Umbilical cord (tissue), 2 donors: ENCODE measurements at places on chromosomes 1 and 21.

DNA sequence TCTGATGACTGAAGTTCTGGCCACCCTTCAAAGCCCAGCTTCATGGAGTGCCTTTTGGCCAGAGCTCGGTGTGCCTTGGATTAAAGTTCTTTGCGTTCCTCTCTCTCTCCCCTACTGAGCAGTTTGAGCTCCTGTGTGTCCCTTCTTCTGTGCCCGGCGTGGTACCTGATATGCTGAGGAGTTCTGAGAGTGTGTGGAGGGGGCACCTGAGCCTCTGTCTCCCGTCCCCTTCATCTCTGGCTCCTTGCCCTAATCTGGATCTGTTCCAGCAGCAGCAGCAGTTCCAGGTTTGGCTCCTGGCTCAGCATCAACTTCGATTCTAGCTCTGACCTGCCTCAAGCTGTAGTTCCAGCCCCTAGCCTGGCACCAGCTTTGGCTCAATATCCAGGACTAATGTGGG is 25.1 kb upstream of the MYCL start:
- no peak for DNase-seq

GRCh38 chr1:118949315-118949714 is 38.8 kb downstream of the TBX15 start:
- no peak for DNase-seq

GRCh38 chr1:170927955-170928840 is 7.1 kb upstream of the MROH9 start:
- no peak for DNase-seq

GRCh38 chr1:239819096-239819495 is 272.6 kb upstream of the FMN2 start:
- no peak for DNase-seq

DNA sequence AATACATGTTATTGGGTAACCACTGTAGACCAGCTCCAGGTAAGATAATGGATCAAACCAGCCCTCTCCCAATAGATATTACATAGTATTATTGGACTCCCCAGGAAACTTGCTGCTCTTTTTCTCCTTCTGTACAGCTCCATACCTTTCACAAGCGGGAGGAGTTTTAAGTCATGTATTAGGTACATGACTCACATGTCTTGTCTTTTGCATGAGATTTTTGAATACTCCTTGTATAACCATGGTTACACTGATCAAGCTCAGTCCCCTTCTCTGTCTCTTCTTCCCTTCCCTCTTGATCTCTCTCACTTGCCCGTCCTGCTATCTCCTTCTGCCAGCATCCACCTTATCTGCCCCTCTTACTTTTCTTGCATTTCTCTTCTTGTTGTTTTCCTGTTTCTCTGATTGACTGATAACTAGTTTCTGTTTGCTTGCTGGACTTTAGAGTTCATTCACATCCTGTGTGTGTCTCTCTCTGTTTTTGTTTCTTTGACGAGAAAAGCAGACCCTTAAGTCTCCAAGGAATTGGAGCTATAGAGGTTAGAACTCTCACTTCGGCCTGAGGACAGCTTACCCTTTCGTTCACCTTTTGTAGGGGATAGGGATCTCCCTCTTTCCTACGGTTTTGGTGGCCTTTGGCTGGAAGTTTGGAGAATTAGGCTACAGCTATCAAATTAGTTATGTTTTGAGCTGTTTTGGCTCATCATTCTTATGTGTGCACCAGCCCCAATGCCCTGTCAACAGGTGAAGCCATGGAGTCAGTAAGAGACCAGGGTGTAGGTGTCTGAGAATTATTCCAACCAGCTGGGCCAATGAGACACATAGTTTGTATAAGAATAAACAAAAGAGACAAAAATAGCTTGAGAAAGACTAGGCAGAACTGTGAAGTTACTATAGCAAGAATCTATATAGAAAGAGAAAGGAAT is 49.0 kb upstream of the ASB17 start:
- no peak for DNase-seq

DNA sequence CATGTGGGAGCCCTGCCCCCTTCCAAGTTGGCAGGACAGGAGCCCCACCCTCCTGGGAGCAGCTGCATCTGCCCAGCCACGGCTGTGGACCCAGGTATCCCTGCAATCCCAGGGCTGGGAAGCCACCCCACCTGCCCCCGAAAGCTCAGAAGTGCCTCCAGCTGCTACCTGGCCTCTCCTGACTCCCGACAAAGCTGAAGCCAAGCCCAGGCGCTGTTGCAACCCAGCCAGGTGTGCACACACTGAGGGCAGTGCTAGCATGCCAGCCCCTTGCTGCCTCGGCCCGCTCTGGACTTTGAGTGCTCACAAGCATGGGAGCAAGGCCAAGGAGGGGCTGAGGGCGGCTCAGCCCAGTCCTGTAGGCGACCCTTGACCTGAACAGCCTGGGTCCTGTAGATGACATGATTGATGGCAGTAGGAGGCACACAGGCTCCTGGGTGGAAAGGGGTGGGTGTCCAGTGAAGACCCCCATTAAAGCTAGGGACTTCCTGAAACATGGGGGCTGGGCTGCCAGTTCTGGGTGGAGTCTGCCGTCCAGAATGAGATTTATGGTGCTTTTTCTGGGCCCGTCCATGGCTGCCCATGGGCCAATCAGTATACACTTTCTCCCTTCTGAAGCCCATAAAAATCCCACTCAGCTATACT is 2.8 kb upstream of the SSU72 start:
- DNase-seq: no peak

DNA sequence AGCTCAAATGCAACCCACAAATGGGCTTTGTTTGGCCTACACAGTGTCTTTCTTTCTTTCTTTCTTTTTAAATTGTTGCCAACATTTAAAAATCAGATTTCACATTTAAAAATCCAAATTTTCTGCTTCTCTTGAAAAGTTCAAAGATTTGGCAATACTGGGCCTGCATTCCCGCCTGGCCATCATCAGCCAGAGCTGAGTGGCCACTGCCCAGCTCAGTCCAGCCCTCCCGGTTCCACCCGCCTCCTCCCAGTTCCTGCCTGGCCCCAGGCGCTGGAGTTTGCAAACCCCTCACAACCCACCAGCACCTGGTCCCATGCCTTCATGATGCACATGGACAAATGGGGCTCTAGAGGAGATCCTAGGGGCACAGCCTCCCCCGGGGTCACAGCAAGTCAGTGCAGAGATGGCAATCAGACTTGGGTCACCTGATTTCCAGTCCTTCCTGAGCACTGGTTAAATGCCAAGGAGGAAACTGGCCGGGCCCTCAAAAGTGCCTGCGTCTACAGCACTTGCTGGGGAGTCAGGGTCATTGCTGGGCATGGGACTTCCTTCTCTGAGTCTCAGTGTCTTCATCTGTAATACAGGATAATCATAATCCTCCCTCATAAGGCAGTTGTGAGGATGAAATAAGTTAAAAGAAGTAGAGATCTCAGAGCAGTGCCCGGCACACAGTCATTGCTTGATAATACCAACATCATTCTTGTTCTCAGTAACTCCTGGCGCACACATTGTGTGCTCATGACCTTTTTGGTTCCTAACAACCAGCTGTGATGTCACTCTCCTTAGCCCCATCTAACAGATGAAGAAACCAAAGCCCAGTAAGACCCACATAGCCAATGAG is 41.0 kb upstream of the LAPTM5 start:
- DNase-seq: no peak

DNA sequence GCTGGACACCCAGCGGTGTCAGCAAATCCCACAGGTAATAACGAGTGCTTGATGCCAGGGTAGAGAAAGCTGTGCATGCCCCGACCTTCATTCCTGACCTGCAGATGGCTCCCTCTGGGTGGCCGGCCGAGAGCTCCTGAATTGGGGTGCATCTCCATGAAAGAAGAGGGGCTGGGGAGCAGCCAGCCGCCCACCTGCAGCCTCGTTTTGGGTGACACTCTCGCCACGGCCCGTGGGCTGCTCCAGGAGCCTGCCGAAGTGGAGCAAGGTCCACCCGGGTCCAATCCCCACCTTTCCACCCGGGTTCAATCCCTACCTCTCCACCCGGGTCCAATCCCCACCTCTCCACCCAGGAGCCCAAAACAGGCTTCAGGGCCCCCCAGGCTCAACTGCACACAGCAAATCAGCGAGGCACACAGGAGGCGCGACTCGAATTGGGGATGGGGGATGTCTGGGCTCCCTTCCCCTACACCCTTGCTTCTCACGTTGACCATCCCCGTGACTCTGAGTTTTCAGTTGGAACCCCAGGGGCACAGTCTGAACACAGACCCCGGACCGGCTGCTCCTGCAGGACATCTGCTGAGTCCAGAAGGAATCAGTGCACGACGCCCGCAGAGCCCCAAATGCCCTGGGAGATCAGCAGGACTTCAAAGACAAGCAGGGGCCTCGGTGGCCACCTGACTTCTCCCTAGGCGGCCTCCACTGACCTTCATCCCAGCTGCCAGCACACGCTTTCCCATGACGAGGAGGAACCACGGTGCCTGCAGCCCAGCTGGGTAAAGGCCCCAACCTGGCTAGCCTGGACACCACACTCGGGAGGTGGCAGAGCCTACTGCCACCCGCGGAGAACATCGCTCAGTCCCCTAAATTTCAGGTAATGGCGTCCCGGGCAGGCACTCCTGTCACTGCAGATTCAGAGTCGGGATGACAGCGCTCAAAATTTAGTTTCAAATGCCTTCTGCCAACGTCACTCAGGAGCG is 159.0 kb downstream of the NPHP4 start:
- no peak for DNase-seq

DNA sequence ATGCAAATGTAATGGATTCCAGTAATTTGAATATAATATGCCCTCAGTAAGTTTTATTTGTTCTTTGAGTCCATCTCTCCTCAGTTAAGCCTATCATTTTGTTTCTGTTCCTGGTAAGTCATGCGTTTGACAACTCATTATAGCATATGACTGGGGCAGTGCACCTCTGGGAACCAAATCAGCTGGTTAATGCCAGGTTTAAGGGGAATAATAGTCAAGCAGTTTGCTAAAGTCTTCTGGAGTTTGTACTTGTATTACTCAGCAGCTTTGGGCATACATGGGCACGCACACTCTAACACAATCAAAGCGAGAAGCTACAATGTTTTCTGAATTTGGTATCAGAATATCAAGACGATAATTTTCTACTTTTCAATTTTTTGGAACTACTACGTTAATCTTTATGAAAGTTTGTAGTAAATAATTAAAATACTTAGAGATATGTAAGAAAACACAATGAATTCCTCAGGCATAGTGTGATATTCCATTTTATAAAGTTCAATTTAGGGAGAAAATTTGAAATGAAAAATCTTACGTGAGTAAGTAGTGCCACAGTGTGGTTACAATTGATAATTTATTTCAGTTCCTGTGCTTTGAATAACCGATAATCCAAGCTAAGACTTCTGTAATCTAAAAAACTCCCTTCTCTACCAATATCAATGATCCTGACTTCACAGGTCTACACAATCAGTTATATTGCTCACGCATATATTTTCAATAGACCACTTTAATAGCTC is 43.8 kb upstream of the KCTD3 start:
- DNase-seq: peak; percentile 53

DNA sequence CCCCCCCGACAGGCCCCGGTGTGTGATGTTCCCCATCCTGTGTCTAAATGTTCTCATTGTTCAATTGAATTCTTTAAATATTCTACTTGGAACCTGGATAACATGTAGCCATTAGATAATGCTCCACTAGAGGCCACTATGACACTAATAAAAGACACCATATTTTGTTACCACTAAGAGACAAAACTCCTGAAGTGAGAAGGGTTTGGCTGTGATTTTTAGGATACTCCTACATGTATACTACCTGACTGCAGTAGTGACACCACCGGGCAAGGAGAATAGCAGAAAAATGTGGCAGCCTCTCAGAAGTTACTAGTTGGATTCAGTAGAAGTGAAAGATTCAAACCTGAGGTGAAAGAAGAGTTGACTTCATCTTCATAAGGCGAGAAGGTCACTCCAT is 36.0 kb downstream of the F5 start:
- peak; percentile 58 for DNase-seq

- no peak for DNase-seq
Measured at GRCh38 chr1:29852248-29852647, 615.9 kb downstream of the PTPRU start.

GRCh38 chr21:35579520-35580293 is 480.6 kb downstream of the SETD4 start:
- DNase-seq: no peak

DNA sequence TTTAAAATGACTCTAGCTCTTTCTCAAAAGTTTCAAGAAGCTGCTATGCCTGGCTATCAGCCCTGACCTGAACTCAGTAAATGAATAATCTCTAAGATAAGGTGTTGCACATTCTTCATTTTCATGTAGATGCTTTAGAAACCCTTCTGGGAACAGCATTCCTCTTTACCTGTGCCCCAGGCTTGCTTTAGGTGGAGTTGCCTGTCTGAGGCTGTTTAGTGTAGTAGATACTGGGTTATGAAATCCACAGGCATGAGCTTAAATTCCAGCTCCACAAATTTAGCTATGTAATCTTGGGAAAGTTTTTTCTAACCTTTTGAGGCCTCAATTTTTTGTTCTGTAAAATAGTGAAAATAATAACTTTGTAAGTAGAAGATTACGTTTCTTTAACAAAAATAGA is 41.6 kb downstream of the ATP6V1G3 start:
- peak; percentile 53 for DNase-seq

- DNase-seq: peak; percentile 81
Measured at GRCh38 chr1:93839307-93839706, 39.7 kb downstream of the DNTTIP2 start.

GRCh38 chr1:85577419-85578320 is 2.9 kb upstream of the CCN1 start:
- peak; percentile 76 for DNase-seq

DNA sequence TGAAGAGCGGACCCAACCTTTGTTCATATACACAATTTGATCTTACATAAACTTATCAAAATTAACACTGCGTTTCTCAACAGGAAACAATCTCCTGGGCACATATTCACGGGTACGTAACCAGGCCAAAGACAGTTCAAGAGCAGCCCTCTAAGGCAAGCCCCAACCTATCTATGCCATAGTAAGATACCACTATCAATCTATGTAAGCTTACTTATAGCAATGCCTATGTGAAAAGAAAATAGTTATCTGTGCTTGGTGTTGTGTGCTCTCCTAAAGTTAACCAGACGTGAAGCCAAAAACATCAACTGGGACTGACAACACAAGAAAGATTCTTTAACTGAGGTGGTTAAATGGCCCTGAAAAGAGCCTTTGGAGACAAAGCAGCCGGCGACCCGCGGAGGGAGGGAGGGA is 49.4 kb upstream of the BOLA1 start:
- peak; percentile 9 for DNase-seq

GRCh38 chr1:6823793-6824192 is 38.5 kb downstream of the CAMTA1 start:
- peak; percentile 42 for DNase-seq

- no peak for DNase-seq
Measured at GRCh38 chr1:7402548-7402850, 368.6 kb upstream of the VAMP3 start.

- DNase-seq: no peak
Measured at GRCh38 chr1:154533952-154534844, 24.3 kb downstream of the UBE2Q1 start.

- peak; percentile 66 for DNase-seq
Measured at GRCh38 chr1:241356519-241357365, at the start of gene RGS7. Gene RGS7, minus strand, starts transcription at chr1:241357205.

DNA sequence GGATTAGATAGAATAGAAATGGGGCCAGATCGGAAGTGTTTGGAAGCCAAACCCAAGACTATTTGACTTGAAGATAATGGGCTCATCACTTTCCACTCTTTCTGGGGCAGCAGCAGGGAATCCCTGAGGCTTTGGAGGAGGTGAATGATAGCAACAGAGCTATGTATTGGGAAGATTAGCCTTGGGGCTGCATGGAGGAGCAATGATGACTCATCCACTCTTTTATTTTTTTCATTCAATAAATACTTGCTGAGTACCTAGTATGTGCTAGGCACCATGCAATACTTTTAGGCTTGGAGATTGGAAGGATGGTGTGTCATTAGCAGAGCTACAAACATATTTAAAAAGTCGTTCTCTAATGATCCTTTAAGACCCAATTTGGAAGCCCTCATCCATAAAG is 166.9 kb upstream of the FOXD3 start:
- no peak for DNase-seq

GRCh38 chr1:85884372-85885035 is 176.3 kb upstream of the ZNHIT6 start:
- DNase-seq: peak; percentile 27
